ENCODE measurements at places on chromosomes 2 and 18.

DNA sequence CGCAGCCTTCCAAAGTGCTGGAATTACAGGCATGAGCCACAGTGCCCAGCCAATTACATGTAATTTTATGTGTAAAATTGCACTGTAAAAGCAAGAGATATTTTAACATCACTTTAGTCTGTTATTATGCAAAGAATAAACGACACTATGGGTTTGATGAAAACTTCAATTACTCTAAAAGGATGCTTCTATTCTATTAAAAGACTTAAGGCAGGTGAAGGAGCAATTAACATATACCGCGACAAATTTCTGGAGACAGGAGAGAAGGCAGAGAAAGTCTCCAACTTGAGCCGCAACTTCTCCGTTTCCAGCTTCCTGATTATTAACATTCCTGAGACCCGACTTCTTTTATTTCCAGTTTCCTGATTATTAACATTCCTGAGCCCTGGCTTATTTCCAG is 53.7 kb downstream of the FAM210A start:
- DNase-seq = no peak

- no peak for DNase-seq
Measured at GRCh38 chr18:59646963-59647307, 50.3 kb downstream of the CCBE1 start.

DNA sequence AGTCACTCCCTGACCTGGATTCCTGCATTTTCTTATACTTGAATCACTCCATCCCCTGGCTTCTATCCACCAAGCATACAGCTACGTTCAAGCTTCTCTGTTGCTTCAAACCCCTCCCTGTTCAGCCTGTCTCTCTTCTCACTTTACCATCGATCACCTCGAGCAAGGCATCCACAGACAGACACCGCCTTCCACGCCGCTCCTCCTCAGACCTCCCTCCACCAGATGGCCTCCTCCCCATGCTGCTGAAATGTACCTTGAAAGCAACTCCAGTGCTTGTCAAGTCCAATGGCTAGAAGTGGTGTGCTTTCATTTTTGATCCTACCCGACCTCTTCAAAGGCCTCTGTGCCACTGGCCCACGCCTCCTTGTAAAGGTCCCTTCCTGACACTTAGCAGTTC is 131.3 kb upstream of the ACAA2 start:
- DNase-seq = no peak

DNA sequence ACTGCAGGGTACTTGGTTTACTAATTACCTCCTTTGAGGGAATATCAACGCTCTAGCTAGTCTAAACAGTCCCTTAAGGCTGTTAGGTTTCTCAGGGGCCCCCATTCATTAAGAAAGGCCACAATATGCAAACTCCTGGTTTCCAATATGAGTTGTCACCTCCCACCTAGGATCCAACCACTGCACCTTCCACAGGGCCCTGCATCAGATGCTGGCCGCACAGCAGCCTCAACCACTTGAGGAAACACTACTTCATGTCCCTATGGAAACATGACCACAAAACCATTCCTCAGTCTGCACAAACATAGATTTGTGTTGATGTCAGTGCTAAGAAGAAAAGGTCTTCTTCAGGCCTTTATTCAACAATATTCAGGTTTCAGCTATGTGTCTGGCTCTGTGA is 40.9 kb downstream of the STAT4 start:
- no peak for DNase-seq

GRCh38 chr2:108632332-108633160 is 86.7 kb upstream of the RANBP2 start:
- DNase-seq = no peak

GRCh38 chr2:169520896-169521295 is 11.4 kb downstream of the KLHL41 start:
- no peak for DNase-seq

GRCh38 chr18:62450546-62451410 is 72.0 kb upstream of the ZCCHC2 start:
- DNase-seq = peak; percentile 83

DNA sequence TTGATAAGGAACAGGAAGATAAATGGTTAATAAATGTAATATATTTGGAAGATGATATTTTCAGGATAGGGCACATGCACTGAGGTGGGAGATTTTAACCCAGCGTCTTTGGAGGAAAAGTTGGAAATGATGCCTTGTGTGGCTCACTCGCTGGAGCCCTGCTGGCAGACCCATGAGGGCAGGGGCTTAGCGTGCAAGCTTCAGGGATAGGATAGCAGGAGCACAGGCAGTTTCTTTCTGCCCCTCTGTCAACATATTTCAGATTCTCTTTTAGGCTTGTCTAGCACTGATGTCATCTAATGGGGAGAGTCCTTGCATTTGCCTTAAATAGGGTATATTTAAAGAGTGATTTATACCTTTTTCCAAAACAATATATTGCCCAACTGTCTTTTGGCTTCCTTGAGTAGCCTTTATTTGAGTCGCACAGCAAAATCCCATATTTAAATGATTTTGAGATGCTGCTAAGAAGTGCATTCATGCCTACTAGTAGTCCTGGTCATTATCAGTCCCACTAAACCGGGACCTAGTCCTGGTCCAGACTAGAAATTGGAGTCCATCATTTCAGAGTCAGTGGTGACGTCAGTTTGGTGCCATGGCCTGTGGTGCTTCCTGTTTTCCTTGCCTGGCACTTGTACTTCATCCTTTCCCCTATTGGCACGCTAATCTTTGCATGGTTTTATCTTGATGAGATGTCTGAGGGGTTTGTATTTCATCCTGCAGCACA is 45.8 kb downstream of the SH3RF3 start:
- no peak for DNase-seq

DNA sequence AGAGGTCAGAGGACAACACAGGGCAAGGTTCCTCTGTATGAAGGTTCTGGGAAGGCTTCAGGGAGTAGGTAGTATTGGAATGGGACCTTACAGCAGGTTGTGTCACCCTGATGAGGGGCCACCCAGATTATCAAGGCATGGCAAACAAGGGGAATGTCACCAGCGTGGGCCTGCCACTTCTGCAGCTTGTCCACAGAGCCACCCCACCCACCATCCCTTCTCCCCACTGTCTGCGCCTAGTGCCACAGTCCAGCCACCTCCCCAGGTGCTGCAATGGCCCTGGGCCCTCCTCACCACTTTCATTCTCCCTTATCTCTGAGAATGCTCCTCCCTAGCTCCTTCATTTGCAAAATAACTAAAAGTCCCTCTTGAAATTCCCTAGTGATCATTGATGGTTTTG is 170.3 kb downstream of the TTC32 start:
- DNase-seq = no peak

- DNase-seq = peak; percentile 77
Measured at GRCh38 chr2:240989451-240990265, 8.8 kb upstream of the SNED1 start.

GRCh38 chr2:86035883-86036668 is 69.6 kb downstream of the POLR1A start:
- DNase-seq = peak; percentile 90

DNA sequence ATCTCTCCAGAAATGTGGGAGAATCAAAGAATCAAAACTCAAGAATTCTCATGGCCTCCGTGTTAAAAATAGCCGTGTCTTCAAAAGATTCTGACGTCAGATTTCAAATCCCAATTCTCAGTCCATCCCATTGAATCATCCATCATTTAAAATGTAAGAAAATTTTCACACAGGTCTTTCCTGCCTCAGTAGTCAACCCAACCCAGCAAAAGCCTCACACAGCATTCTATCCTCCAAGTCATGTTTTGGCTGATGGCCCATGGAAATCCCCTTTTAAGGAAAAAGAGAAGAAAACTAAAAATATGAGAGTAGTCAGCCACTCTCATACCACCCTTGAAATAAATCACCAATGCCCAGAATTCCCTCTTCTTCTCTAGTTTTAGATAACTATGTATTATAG is 211.8 kb downstream of the C1D start:
- no peak for DNase-seq

DNA sequence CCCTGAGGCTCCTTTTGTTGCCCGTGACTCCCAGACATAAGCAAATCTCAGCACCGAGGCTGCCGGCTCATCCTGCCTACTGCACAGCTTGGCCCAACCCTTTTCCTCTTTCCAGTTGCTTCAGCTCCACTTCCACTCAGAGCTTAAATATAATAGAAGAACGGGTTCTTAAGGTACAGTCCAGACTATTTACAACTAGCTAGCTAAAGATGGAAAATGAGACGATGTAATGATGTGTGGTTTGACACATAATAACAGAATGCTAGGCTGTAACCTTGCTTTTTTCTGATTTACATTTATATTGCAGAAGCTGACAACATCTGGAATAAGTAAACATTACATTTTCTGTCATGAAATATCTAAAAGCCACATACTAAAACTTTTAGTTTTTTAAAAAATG is 26.9 kb upstream of the ATP9B start:
- no peak for DNase-seq

DNA sequence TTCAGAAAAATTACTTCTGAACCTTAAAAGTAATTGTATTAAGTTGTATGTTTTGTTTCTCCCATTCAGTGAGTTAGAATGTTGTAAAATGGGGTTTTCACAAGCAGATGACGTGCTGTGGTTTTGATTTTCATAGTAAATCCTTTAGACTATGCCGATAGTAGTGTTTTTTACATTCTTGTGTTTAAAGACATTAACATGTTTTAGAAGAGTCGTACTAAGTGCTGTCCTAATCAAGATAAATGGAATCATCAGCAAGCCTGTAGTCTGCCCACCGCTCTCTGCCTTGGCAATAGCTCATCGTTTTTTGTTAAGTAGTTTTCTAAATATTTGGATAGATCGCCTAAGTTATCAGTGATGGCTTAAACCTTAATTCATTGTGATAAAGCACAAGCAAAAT is 21.5 kb downstream of the PKP4 start:
- no peak for DNase-seq

GRCh38 chr2:3492951-3493614 is 26.2 kb downstream of the ADI1 start:
- no peak for DNase-seq

- no peak for DNase-seq
Measured at GRCh38 chr2:79585701-79586433, 73.0 kb downstream of the CTNNA2 start.

DNA sequence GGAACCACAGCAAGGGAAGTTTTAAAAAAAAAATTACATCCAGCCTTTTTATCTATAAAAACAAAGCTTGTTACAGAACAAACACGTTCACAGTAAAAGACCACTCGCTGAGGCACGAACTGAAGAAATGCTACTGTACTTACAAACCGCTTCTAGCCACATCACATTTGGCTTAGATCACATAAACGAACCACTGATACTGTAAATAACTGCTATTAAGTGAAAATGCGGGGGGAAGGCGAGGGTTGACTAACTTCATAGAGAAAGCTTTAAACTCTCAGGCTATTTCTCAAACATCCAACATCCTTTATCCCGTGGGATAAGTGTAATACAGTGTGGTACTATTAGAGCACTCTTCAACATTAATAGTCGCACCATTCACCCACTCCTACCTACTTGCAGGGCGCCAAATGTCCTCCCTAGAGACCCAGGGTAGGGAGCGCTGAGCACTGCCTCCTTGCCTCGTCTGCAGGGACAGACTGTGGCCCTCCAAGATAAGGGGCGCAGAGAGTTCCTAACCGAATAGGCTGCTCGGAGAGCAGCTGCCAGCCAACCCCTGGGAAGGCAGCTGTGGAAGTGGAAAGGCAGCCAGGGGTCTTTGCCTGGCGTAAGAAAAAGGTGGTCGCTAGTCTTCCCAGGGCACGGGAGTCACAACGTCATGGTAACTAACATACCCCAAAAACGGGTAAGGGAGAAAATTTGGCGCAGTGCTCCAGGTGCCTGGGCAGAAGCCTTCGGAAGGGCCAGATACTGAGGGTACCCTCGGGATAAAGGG is 854 bp downstream of the GPR155 start:
- DNase-seq = no peak

- no peak for DNase-seq
Measured at GRCh38 chr18:21131698-21132227, 20.1 kb upstream of the ROCK1 start.

DNA sequence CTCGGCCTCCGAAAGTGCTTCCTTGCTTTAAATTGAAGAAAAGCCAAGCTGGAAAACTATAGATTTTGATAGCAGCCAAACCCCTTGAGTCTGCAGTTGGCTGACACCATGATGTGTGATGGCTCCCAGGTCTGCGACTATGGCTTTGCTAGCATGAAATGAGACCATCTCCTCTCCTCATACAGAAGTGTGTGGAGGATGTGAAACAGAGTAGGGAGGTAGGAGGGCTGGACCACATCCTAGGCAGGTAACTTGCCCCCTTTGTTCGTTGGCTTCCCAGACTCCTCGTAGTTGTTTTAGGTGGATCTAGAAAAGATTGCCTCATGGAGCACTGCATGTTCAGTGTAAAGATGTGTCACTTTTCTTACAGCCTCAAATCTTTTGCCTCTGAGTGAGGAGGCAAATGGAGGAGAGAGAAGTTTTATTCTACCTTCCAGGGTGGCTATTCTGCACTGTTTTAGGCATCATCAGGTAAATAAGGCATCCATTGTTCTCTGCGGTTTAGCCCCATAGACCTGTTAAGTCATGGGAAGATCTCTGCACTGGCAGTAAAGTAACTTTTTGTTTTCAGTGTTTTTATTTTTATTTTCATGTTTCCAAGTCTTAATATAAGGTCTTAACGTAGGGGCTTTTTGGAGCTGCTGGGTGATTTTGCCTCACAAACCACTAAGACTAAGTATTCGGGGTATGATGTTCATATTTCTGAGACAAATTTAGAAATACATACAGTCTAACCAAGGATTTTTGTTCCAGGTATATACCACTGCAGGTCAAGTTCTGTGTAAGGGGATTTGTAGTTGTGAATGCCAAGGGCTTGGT is 40.1 kb downstream of the MGAT5 start:
- no peak for DNase-seq

DNA sequence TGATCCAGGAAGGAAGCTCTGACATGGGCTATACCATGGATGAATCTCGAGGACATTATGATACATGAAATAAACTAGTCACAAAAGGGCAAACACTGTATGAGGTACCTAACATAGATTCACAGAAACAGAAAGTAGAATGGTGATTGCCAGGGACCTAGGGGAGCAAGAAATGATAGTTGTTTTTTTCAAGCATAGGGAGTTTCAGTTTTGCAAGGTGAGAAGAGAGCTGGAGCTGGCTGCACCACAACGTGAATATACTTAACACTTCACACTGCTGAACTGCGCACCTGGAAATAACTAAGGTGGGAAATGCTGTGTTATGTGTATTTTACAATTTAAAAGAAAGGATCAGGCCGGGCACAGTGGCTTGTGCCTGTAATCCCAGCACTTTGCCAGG is 13.2 kb upstream of the AGAP1 start:
- DNase-seq = no peak

GRCh38 chr2:60354713-60355112 is 198.7 kb downstream of the BCL11A start:
- no peak for DNase-seq

DNA sequence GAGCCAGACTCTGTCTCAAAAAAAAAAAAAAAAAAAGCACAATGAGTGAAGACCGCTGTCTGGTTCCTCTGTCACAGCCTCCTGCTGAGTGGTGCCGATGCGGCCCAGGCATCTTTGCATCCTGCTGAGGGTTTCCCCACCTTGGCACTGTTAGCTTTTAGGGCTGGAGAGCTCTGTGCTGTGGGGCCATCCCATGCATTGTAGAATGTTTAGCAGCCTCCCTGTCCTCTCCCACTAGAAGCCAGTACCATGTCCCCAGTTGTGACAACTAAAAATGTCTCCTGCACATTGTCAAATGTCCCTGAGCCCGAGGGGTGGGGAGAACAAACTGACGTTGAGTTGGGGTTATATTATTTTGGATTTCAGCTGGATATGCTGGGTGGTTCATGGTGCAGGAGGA is 7.9 kb upstream of the COLEC11 start:
- DNase-seq = no peak

Measured in upper lobe of left lung (tissue), 6 donors.